ENCODE measurements at places on chromosomes 7 and 10.

- no peak for DNase-seq
Observed at GRCh38 chr7:131606346-131607290, 50.2 kb upstream of the PODXL start.

DNA sequence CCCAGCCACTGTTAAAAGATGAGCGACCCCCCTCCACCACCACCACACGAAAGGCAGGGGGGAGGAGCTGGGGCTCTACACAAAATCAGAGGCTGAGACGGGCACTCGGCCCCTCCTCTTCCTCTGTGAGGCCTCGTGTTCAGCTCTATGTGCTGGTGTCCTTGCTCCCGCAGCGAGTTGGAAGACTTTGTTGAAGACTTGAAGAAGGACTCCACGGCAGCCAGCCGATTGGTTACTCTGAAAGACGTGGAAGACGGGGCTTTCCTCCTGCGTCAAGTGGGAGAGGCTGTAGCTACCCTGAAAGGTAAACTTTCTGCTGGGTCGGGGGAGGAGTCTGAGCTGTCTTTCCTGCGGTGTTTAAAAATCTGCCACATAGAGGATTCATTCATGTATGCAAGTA is 203.7 kb downstream of the ARHGAP21 start:
- no peak for DNase-seq

GRCh38 chr10:50511492-50512213 is 112.1 kb downstream of the SGMS1 start:
- DNase-seq = no peak

DNA sequence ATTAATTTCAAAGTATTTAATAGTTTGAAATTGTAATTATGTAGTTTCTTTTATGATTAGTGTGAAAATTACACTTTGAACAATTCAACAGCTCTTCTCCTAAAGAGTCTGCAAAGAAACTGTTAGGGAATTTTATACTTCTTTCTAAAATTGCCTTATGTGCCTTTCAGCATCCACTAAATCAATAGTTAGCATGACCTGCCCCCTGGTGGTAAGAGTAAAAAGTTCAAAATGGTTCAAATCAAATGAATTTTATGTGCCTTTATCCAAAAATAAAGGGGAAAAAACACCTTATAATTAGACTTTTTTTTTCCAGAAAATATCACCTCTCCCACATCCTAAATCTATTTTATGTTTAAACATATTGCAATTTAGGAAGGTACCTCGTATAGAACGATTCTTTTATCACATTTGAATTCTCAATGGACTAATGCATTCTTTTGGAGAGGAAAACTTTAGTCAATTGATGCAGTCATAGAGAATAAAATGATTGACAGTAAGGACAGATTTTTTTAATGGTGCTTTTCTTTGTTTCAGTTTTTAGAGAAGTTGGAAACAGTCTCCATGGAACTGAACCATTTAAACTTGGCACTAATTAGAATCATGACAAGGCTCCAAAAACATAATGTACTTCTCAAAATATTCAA is 163.7 kb downstream of the SEMA3D start:
- no peak for DNase-seq

GRCh38 chr10:26540601-26541000 is 102.5 kb downstream of the APBB1IP start:
- no peak for DNase-seq

DNA sequence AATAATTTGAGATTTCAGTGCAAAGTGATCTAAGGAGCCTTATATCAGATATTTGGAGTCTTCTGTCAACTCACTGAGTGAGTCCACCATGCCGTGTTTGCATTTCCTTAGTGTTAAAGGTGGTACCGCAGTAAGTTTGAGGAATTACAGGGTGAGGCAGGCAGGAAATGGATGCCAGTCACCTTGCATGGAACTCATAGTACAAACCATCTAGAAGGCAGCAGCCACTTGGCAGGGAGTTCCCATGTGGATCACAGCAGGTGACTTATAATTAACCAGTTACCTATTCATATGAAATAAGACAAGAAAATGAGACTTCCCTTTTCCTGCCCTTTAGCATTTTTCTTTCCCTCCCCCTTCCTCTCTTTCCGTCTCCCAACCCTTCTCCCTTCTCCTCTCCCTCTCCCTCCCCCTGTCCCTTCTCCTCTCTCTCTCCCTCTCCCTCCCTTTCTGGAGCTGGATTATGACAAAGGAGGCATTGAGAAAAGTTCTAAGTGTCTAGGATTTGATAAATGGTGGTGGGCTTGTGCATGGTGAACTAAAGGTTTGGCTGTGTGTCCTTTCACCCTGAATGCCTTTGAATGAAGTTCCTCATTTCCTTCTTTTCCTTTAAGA is 94.1 kb downstream of the LRRC4 start:
- no peak for DNase-seq

GRCh38 chr7:91852263-91852741 is 28.2 kb downstream of the MTERF1 start:
- no peak for DNase-seq

GRCh38 chr10:78759456-78760120 is 309.2 kb upstream of the ZMIZ1 start:
- no peak for DNase-seq

DNA sequence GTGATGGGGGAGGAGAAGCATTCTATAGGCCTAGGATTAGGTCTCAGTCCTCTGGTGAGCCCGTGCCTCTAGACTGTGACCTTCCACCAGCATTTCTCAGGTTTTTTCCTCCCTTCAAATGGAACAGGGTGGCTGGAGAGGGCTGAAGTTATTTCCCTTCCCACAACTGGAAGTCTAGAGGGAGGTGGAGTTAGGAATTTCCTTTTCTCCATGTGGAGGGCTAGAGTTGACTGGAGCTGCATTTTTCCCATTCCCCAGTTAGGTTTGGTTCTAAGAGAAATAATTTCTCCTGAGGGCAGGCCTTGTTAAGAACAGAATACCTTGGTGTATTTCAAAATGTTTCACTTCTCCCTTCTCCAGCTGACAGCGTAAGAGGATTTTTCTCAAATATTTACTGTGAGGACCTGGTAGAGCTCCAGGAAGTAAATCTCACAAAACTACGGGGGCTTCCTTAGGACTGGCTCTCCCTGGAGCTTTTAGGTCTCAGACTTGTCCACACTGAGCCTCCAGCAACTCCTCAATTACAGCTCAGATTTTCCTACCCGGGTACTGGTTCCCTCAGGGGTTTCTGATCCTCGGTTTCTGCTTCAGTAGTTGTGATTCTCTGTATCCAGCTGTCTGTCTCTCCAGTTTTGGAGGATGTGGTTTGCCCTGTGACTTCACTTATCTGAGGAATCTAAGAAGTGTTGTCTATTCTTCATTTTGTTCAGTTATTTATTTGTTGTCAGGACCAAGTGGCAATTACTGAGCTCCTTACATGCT is 6.0 kb upstream of the REEP3 start:
- DNase-seq = no peak

- no peak for DNase-seq
Observed at GRCh38 chr7:99128076-99128950, 15.6 kb downstream of the SMURF1 start.

GRCh38 chr7:74042746-74043522 is 15.0 kb downstream of the ELN start:
- no peak for DNase-seq

DNA sequence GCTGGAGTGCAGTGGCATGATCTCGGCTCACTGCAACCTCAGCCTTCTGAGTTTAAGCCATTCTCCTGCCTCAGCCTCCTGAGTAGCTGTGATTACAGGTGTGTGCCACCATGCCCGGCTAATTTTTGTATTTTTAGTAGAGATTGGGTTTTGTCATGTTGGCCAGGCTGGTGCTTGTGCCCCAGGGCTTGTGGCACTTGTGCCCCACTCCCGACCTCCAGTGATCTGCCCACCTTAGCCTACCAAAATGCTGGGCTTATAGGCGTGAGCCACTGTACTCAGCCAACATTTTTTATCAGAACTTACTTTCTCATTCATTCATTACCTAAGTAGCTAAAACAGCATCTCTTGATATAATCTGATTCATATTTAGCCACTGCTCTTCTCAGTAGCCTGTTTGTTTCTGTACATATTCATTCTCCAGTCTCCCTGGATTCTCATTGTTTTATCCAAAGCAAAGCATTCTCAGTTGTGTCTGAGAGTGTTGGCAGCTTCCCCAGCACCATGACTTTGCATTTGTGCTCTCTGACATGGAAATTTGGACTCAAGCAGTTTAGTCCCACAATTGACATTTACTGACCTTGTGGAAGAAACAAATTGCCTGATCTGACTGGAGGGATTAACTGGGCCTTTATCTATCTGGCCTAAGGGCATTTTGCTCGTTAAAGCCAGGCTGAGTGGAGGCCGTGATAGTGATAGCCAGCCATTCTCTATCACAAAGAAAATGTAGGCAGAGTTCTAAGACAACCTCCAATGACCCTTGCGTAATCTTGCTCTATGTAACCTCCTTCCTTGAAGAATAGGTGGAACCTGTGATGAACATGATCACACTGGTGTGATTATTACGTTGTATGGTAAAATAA is 44.9 kb downstream of the AKR1B15 start:
- no peak for DNase-seq

DNA sequence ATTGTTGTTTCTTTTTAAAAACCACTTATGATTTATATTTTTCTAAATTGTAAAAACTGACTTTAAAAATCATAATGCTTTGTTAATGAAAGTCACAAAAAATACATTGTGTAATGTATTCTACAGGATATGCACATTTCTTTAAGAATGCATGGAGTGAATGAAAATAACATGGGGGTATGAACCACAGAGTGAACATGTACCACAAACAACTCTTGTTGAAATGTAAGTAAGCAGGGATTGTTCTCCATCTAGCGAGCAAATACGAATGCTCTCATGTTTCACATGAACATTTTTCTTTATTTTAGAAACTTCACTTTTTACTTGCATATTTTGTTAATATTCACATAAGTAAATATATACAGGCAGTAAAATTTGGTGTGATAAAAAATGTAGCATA is 35.6 kb upstream of the LAMB4 start:
- no peak for DNase-seq

- no peak for DNase-seq
Observed at GRCh38 chr10:21728618-21729017, 194.6 kb downstream of the MLLT10 start.

DNA sequence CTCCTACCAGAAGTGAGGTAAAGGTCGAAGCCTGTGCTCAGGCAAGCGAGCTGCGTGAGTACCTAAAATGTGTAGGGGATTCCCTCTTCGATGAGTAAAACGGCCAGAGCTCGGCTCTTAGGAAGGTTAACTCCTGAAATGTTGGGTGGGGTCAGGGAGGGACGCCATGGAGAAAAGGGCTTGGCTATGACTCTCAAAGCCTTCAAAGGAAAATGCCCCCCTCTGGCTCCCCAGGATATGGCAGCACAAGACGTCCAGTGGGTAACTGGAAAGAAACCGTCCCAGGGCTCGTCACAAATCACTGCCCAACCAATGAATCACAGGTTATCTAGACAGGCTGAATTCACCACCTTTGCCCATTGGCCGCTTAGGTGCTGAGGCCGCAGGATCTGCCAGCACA is 58.0 kb downstream of the CALML3 start:
- DNase-seq = no peak

DNA sequence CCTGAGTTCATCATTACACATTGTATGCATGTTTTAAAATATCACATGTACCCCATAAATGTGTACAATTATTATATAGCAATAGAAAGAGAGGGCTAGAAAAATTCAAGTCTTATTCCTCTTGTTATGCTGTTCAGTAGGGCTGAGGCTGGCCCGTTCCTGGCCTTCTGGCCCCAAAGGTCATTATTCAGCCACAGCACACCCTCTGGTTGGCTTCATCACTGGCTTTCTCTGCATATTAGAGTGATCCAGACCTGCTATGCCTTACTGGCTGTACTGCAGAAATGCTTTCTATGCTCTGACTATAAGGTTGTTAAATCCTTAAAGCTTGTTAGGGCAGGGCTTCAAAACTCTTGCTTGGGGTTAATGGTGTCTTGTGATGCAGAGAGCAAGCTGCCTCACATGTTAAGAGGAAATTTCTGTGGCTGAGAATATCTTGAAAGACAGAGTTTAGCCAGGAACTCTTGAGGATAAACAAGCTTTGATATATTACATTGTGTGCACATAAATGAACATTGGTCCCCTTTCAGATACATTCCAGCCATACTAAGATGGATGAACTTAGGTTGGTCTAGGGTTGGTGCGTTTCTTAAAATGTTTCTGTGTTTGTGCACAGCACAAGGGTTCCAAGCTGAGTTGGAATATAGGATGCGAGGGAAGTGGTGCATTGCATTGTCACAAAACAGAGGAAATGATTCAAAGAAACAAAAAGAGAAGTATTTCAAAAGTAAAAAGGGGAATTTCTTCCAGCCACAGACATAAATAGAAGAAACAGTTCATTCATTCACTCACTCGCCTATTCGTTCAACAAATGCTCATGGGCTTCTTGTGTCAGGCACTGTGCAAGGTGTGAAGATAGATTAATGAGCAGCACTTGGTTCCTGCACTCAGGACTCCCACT is 61.6 kb upstream of the WDR11 start:
- DNase-seq = no peak

DNA sequence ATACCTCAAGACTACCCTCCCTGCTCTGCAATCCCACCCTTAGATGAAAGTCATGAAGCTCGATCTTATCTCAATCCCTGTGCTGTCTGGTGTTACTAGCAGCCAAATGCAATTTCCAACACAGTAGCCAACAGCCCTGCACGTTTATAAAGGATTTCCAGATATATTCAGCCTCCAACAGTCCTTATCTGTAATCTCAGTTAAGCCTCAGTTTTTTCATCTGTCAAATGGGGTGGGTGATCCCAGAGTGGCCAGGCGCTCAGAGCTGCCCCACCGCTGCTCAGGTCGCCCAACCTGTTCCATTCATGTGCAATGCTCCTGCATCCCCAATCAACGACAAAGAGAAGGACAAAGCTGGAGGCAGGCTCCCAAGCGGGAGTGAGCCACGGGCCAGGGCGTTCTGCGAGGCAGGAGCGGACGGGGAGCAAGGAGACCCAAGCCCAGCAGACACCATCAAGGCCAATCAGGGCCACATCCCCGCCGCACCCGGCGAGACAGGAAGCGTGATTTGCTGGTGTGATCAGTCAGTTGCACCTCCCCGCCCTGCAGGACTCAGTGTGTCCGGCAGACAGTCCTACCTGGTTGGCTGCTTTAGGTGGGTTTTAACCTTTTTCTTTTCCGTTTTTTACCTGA is 19.7 kb downstream of the PDGFA start:
- DNase-seq = no peak

- no peak for DNase-seq
Observed at GRCh38 chr7:22373388-22373787, 16.4 kb upstream of the RAPGEF5 start.

GRCh38 chr10:104589431-104589830 is 51.7 kb upstream of the SORCS3 start:
- DNase-seq = no peak

- DNase-seq = no peak
Observed at GRCh38 chr10:113891476-113891875, 37.0 kb downstream of the NHLRC2 start.

- DNase-seq = no peak
Observed at GRCh38 chr10:35359056-35359455, 22.7 kb downstream of the CCNY start.

GRCh38 chr7:47878662-47879061 is 69.6 kb downstream of the PKD1L1 start:
- DNase-seq = no peak
